ENCODE measurements at places on chromosomes 3 and 15.

DNA sequence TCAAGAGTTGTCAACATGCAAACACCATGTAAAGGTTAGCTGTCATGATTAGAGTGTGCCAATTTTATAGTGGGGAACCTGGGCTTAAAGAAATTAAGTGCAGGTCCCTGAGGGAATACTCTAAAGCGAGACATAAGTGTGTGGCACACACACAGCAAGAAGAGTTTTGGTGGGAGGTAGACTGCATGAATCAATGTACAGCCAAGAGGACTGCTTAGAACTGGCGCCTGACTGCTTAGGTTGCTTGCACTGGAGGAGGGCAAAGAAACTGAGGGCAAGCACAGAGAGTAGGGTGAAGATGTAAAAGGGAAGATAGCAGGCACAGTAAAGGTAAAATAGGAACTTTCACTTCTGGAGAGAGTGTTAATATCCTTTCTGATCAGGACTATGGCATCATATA lies 184.9 kb downstream of the SOX2 start:
- no peak for DNase-seq

- no peak for DNase-seq
These were observed 26.8 kb upstream of the NR2C2 start for GRCh38 chr3:14920536-14920935.

DNA sequence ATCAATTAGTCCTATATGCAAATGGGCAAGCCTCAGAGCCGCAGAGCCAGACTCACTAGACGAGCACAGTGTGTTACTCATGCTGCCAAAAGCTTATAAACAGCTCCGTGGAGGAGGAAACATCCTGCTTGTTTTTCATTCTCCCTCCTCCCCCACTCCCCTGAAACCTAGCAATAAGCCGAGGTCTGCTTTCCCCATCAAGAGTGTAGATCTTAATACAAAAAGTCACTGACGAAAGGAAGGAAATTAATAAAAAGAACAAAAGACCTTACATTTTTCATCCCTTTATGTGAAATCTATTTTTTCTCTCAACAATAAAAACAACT lies 88.5 kb downstream of the XXYLT1 start:
- DNase-seq: no peak

DNA sequence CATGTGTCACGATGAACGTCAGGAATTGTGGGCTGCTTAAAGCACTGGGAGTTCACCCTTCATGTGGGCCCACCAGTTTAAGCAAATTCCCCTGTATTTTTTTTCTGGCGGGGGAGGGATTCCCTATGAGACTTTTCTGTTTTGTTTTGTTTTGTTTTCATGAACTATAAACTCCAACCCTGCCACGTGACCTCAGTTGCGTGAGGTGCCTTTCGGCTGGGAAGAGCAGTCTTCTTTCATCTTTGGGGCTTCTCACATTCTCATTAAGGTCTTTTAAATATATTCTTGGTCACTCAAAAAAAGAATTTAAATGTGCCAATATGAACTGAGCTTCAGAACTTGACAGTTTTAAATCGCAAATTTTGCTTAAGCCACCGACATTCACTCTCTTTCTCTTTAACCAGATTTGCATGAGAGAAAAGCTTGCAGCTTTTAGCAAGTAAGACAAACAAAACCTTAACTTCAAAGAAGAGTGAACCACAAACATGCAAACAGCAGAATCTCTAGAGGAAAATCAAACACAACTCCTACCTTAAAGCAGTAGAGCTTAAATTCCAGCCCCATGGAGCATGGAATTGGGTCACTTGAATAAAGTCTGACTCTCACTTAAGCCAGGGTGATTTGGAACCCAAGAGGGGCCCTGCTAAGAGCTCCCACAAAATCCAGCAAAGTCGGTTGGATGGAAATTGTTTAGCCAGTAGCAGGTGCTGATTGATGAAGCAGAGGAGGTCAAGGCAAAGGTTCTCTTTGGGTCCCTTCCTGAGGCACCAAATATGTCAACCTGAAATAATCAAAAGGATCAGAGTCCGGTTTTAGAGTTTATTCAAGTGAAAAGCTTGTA lies 699.8 kb upstream of the GBE1 start:
- no peak for DNase-seq

DNA sequence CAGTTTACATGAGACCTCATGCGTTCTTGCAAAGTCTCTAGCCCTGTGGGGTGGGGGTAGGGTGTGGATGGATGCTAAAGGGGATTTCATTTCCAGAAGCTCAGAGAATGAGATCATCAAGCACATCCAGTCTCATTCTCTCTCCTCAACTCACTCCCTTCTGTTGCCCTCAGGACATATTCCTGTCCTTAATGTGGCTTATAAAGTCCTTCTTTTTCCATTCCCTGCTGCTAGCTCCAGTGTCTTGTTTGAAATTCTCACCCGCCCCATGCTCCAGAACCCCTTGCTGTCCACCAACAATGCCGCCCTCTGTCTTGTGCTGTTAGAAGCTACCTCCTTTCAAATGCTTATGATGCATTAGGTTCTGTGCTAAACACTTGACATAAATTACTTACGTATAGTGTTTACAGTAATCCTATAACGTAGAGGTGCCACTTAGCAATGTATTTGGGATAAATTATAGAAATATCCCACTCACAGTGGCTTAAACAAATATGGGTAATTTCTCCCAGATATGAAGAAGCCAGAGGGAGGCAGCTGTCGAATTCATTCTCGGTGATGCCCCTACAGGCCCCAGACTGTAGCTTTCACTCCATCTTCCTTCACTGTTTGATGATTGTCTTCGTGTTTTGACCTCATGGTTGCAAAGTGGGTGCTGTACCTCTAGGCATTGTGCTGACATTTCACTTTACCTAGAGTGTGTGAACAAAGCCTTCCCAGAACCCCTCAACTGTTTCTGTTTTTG lies 273.1 kb upstream of the TBL1XR1 start:
- DNase-seq: no peak

- peak; percentile 59 for DNase-seq
These were observed at the start of gene SFMBT1 for GRCh38 chr3:53045518-53046170. Gene SFMBT1, minus strand, starts transcription at chr3:53046073. Its CDS starts 76,945 bp downstream, at chr3:52969128.

GRCh38 chr3:117611211-117611610 lies 901.6 kb downstream of the TUSC7 start:
- no peak for DNase-seq

GRCh38 chr15:40162552-40162951 lies 1.7 kb downstream of the BUB1B start:
- DNase-seq: no peak

- no peak for DNase-seq
These were observed 235.3 kb upstream of the MME start for GRCh38 chr3:154844863-154845262.

GRCh38 chr3:177618873-177619733 lies 421.8 kb upstream of the TBL1XR1 start:
- DNase-seq: no peak

DNA sequence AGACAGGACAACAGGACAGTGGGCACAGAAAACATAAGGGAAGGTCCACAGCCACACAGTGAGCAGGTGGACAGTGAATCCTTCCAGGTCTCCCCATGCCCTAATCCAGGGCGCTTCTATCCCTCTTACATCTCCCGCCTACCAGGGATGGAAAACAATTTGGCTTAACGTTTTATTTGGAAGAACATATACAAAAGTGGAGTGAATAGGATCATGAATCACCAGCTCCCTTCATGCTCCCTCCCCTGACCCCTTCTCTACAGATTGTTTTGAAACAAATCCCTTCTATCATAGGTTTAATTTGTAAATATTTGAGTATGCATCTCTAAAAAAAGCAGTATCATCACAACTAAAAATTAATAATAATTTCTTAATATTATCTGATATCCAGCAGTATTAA lies 52.5 kb downstream of the CLDN11 start:
- DNase-seq: no peak

All from stimulated activated CD8-positive, alpha-beta memory T cell treated with anti-CD3 and anti-CD28 coated beads, Interleukin-2, amount 100 ng/mL, for 48 hours (primary cell).